ENCODE measurements at places on chromosomes 1 and 21.

DNA sequence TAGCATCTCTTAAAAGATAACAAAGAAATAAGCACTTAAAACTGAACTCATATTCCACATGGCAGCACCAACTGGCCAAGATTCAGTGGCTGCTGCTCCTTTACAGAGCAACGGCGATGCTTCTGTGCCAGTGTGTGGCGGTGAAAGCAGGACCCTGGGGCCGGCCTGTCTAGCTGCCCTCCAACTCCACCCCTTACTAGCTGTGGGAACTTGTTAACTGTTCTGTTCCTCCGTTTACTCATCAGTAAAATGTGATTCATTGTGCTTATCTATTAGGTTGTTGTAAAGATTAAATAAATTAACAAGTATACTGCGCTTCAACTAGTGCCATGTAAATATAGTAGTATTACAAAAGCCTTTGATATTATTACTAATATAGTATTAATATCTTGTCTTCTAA is 133.2 kb downstream of the GDAP2 start:
- DNase-seq, result no peak

GRCh38 chr1:233229288-233229687 is 66.2 kb downstream of the PCNX2 start:
- DNase-seq, result no peak

DNA sequence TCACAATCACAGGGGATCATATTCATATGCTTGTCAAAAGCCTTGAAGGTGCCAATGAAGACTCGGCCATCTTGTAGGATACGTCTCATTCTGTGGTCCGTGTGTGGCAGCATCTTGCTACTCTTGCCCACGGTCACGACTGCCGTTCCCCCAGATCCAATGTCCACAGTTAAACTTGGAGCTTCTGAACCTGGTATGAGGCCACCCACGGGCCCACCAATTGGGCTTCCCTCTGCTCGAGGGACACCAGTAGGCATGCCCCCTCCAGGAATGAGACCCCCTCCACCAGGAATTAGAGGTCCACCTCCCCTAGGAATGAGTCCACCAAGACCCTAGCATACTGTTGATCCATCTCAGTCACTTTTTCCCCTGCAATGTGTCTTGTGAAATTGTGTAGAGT is 39.6 kb downstream of the MORN1 start:
- DNase-seq, result no peak

DNA sequence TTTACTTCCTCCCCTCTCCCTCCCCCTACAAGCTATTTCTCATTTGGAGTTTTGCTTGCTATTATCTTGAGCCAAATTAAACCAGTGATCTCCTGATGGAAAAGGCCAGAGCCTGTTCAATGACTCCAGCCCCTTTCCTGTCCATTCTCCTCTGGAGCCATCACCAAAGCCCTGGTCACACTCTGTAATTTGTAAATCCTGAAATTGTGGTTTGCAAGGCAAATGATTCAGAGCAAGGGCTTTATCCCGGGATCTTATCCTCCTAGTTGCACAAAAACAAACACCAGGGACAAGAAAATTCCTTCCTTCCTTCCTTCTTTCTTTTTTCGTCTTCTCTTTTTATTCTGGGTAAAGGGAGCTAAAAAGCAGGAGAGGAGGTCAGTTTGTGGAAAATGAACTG is 366.1 kb upstream of the ST6GALNAC5 start:
- DNase-seq, result no peak

DNA sequence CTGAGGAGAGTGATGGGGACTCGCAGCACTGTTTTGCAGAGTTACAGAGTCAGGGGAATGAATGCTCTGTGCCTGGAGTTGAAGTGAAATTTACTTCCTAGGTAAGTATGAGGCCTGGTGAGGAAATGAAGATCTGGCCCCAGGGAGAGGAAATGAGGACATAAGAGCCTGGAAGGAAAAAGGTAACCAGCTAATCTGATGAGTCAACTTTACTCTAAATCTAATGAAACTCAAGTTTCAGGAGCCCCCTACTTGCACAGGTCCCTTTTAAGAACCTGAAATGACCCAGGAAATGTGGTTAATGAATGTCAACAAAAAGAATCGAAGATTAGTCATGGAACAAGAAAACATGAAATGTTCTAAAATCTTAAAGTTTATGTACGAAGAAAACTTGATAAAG is 599.0 kb downstream of the AGBL4 start:
- no peak for DNase-seq

GRCh38 chr1:6614019-6614928 is 743 bp downstream of the PHF13 start:
- DNase-seq, result no peak

DNA sequence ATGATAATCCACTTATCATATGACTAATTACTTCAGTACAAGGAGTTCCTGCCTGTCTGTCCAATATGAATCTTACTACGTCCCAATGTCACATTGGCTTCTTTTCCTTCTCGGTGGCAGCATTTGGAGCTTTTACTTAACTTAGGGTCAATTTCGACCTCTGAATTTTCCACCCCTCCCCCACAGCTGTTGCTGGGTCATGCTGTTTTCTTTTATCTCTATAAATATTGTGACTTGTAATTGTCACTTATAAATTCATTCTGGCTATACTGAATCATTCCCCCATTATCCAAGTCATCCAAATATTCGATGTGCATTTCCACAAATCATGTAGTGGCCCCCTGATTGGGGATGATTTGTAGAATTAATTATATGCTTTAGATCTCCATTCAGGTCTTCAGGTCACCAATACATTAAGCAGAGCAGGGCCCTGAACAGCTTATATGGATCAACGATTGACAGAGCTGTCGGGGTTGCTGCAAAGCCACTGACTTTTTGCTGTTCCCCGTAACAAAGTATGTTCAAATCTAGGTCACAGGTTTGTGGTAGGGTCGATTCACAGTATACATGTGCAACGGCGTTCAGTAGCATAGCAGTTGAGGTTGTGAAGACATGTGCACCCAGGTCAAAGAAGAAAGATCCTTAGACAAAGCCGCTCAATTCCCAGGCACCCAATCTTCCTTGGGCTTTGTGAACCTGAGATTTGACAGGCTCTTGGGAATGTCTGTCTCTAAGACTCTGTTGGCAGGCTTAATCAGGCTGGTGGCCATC is 18.3 kb upstream of the RNU1-4 start:
- no peak for DNase-seq

DNA sequence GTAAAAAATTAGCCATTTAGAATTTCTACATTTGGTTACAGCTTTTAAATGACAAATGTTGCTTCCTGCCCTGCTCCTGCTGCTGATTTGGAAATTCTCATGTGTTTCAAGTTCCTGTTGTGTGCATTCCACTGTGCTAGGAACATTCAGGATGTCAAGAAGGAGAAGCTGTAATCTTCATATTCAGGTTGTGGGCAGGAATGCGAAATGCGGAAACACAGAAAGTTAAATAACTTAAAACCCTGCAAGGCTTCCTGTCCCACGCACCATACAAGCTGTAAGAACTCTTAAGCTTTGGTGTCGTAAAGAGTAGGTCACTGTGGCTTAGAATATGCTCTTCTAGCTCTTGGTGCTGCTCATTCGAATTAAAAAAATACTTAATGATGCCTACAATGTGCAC is 52.6 kb downstream of the S100B start:
- no peak for DNase-seq

All from NCI-H446 treated with DMSO at 0.1 percent for 48 hours (cell line).